ENCODE measurements at places on chromosomes 6 and 20.
A peak's percentile ranks its signal among the peaks of the same experiment; 100 is the strongest.

DNA sequence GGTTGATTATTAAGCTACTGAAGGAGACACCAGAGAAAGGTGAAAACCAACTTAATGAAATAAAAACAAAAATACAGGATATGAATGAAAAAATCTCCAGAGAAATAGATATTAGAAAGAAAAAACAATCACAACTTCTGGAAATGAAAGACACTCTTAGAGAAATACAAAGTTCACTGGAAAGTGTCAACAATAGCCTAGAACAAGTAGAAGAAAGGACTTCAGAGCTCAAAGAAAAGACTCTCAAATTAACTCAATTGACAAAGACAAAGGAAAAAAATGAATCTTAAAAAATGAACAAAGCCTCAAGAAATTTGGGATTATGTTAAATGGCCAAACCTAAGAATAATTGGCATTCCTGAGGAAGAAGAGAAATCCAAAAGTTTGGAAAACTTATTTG, 10.3 kb upstream of the MCM9 start:
- DNase-seq, result no peak

GRCh38 chr20:51467956-51468626, 74.4 kb downstream of the NFATC2 start:
- DNase-seq, result no peak

DNA sequence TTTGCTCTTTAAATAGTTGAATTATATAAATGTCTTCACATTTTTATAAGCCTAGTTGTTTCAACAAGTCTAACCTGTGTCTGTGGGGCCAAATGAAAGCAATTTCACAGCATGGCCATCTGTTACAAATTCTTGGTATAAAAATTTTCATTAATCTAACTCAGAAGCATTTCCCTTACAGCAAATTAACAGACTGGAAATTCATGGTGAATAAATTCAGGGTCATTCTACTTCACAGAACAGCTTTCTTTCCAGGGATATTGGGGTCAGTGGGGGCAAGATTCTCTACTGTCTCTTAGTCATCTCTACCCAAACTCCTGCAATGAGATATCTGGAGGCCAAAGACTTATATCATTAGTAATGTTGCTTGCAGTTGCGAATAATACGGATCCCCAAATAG, 352.1 kb downstream of the MMUT start:
- DNase-seq, result no peak

DNA sequence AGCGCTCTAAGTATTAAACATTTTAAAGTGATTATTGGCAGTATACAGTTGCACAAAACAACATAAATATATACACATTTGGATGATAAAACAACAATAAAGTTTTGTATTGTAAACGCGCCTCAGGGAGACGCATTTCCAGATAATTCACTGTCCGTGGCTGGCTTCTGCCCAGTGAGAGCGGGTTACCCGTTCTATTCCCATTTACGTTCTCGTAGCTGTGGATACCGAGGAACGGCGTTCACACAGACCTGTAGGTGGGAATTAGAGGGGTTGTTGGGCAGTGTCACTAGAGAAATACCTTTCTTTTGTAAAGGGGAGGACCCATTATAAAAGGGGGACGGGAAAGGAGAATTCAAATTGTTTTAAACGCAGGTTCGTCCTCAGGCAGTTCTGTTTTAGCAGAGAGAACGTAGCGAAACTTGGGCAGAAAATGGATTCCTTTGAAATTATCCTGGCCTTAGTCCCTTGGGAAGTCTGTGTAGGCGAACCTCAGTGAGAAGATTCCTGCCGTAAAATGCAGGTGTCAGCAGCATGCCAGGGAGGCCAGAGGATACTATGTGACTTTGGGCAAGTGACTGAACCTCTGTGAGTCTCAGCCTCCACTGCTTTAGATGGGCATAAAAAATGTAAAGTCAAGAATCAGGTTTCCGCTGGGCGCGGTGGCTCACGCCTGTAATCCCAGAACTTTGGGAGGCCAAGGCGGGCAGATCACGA, 756 bp downstream of the MTG2 start:
- DNase-seq, result no peak

GRCh38 chr6:33314943-33315792, 1.3 kb upstream of the TAPBP start:
- DNase-seq, result no peak

DNA sequence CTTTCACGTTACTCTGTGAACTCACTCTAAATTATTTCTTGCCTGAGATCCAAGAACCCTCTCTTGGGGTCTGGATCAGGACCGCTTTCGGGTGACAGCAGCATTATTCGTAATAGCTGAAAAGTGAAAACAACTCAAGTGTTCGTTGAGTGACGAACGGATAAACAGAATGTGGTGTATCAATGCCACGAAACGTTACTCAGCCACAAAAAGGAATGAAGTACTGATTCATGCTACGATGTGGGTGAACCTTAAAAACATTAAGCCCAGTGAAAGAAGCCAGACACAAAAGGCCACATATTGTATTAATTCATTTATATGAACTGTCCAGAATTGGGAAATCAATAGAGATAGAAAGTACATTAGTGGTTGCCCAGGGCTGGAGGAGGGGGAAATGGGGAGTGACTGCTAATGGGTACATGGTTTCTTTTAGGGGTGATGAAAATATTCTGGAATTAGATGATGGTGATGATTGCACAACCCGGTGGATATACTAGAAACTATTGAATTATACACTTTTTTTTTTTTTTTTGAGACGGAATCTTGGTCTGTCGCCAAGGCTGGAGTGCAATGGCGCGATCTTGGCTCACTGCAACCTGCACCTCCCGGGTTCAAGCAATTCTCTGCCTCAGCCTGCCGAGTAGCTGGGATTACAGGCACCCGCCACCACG, 8.4 kb downstream of the PTGIS start:
- no peak for DNase-seq

- no peak for DNase-seq
Observed at GRCh38 chr6:150332939-150333584, 35.8 kb upstream of the IYD start.

DNA sequence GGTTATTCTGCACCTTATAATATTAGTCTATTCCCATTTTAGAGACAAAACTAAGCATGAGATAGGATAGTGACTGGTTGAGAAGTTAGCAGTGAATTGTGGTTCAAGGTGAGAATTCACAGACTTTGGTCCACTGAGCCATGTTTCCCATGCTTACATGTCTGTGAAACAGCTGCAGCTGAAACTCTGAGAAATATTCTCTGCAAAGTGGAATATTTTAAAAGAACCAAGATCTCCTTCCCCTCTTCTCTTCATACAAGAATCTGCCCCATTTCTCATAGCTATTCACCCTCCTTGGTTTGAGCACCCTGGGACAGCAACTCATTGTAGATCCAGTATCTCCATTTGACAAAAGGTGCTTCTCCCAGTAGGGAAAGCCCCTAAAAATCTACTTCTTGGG, 70.2 kb upstream of the TMEM170B start:
- DNase-seq, result no peak

DNA sequence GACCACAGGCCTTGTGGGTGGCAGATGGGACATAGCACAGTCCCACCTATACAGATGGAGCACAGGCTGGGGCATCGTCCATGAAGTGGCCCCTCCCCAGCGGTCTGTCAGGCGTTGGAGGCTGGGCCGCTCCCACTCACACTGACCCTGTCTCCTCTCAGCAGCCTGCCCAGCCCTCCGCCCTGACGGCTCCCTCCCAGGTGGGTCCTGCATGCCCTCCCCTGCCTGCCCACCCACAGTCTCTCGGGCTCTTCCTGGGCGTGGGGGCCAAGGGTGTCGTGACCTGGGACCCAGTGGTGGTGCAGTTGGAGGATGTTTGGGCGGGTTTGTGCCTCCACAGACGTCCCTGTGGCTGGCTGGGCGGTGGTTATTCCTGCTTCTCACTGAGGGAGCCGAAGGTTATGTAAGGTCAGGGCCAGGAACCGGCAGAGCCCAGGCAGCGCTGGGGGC, 22.3 kb downstream of the COL20A1 start:
- no peak for DNase-seq

DNA sequence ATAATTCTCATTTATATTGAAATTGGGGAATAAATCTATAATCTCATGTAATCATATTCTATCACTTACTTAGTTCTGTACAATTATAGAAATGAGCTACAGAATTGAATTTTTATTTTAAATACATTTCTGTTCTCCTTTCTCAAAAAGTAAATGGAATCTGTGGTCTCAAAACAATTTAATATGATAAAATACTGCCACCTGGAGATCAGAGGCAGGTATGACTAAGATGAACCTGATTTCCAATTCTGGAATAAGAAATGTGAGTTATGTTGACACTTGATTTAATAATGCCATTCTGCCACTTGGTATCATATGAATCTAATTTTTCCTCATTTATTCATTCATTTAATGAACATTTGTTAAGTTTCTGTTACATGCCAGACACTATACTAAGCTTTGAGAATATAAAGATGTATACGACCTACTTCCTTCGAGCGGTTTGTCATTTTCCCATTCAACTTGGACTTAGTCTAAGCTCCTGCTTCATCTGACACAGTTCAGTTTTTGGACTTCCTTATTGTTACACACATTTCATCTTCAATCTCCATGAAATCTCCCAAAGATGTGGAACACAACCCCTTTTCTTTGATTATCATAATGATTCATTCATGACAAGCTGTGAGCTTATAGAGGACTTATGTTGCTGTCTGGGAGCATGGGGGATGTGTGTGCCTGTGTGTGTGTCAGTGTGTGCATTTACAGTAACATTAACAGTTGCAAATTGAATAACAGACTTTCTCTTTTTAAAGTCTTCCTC, 7.5 kb upstream of the CCDC28A start:
- peak; percentile 79 for DNase-seq

- no peak for DNase-seq
Observed at GRCh38 chr6:90604546-90604945, 17.7 kb upstream of the MAP3K7 start.

DNA sequence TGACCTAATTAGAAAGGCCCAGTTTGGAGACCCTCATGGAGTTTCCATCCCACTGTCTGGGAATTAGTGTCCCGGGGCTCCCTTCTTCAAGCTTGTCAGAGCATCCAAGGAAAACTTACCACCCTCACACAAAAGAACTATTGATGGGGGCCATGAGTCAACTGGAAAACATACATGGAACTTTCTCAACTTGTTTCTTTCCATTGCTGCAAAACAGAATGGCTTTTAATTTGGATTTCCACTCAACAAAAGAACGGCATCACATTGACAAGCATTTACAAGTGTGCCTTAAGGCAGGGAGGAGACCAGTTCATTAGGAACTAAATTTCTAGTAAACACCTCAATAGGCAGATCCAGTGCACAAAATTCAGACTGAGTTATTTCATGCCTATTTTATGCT, 289.1 kb upstream of the PREP start:
- DNase-seq, result no peak

- DNase-seq, result no peak
Observed at GRCh38 chr6:97423190-97423589, 140.2 kb upstream of the MMS22L start.

- DNase-seq, result no peak
Observed at GRCh38 chr6:122671251-122671650, 61.0 kb downstream of the PKIB start.

GRCh38 chr6:6742535-6742934, 154.0 kb downstream of the LY86 start:
- no peak for DNase-seq

- no peak for DNase-seq
Observed at GRCh38 chr6:17022604-17023003, 79.2 kb upstream of the STMND1 start.

DNA sequence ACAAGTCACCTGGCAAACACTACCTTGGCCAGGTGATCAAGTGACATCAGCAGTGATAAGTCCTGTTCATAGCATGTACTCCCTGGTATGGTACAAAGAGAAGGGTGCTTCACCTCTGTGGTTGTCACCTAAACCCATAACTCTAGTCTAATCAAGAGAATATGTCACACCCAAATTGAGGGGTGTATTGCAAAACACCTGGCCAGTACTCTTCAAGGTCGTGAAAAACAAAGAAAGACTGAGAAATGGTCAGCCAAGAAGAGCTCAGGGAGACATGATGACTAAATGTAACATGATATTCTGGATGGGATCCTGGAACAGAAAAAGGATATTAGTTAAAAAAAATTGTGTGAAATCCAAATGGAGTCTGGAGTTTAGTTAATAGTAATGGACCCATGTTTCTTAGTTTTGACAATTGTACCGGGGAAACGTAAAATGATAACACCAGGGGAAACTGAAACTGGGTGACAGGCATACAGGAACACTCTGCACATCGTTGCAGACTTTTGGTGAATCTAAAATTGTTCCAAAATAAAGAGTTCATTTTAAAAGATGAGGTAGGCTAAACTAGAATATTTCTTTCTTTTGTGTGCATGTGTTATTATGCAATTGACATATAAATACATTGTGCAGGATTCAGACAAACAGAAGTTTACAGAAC, 262.0 kb downstream of the CDC5L start:
- no peak for DNase-seq

GRCh38 chr6:18654821-18655220, 267.7 kb downstream of the RNF144B start:
- DNase-seq, result no peak

DNA sequence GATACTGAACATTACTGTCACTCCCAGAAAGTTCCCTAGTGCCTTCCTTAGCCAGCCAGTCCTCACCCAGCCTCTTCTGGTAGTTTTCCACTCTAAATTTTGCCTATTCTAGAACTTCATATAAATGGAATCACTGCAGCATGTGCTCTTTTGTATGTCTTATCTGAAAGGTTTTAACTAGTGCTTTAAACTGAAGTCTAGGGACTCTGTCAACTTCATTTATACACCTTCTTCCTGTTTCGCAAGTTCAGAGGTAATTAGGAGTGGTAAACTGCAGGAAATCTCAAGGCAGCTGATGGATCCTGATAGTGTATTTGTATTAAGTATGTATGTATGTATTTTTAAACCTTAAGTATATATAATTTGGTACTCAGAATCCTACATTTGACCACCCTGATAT, 94.3 kb downstream of the TCP11 start:
- peak; percentile 69 for DNase-seq

DNA sequence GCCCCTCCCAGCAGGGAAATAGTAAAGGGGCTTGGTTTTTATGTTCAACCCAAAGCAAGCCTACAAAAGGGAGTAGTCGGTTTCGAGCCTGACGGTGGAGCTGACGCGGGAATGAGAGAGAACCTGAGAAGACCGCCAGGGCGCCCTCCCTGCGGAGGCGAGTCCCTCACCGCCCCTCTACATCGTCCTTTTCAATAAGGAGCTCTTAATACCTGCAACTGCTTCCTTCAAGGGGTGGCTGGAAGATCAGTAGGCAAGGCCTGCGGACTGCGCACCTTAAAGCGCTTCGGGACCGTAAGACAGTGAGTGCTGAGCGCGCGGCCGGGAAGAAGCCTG, 709 bp upstream of the ZNF76 start:
- DNase-seq, result peak; percentile 70

DNA sequence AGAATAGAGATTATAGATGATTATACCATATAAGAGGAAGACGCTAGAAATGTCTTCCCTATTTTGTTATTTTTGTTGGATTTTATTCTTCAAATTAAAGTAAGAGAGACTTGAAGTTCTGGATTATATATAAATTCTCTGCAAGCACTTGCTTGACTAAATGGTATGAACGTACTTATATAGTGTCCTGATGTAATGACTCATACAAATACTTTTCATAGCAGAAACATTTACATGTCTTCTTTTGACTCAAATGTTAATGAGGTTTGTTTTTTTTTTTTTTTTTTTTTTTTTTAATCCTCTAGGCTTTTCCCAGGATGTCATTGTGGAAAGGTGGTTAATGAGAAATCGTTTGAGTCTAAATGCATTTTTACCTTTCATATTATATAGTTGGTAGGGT, 55.0 kb downstream of the PDE7B start:
- DNase-seq, result no peak

Data from common myeloid progenitor, CD34-positive (primary cell).